NCI-H446 treated with DMSO at 0.1 percent for 48 hours (cell line): ENCODE measurements at places on chromosomes 4 and X.

GRCh38 chrX:107465932-107466620, 16.6 kb downstream of the FRMPD3 start:
- no peak for DNase-seq

GRCh38 chr4:94892051-94892450, 134.3 kb downstream of the BMPR1B start:
- no peak for DNase-seq

DNA sequence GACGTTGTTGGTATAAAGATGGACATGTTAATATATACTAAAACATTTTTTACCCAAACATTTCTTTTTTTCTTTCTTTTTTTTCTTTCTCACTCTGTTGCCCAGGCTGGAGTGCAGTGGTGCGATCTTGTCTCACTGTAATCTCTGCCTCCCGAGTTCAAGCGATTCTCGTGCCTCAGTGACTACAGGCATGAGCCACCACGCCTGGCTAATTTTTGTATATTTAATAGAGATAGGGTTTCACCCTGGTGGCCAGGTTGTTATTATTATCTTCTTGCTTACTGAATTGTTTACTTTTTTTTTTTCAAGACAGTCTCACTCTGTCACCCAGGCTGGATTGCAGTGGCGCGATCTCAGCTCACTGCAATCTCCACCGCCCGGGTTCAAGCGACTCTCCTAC, 68.8 kb downstream of the HOPX start:
- DNase-seq: no peak

DNA sequence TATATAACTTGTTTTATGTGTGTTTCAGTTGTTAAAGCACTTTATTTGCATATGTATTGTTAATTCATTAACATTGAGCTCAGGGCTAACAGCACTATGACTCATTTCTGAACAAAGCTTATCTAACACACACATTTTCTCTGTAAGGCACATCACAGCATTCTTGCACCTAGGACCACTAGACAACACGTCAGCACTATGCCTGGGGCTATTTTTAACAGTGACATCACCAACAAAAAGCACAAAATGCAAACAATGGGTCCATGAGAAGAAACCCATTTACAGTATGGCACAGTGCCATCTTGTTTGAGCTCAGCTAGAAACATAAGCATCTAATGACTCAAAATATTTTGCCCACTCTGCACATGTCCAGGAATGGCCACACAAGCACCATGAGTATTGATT, 124.4 kb downstream of the RELL1 start:
- DNase-seq: no peak

DNA sequence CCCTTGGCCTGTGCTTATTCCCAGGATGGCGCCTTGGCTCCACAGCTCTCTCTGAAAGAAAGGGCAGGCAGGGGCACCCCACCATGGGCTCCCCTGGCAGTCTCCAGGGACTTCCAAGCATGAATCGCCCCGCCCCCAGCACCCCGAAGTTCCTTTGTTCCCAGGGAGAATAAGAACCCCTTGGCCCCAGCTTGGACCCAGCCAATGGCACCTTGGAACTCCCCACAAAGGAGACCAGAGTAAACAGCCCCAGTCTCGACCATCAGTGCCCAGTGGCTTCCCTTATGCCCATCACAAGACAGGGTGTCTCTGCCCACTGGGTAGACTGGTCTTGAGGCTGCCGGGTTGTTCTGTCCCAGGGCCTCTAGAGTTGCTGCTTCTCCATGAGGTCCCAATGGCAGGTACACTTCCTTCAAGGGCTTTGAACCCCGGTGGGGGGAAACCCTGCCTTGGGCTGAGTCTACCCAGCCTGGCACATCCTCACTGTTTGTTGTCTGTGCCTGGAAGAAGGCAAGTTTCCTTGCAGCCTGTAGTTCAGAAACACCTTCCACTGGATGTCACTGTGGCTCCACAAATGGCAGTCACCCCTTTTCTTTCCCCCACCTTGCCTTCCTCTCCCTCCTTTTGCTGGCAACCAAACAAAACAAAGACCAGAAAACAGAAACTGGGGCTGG, 30.8 kb downstream of the NBDY start:
- no peak for DNase-seq

DNA sequence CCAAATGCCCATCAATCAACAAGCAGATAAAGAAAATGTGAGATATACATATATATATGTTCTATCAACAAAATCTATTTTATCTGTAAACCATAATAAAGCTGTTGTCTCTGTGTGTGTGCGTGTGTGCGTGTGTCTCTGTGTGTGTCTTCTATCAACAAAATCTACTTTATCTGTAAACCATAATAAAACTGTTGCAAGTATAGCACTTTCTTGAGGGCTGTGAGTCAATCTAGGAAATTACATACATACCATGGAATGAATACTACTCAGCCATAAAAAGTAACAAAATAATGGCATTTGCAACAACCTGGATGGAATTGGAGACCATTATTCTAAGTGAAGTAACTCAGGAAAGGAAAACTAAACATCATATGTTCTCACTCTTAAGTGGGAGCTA, 12.5 kb upstream of the PLK4 start:
- DNase-seq: no peak

- DNase-seq: no peak
Measured at GRCh38 chr4:145418739-145419138, 62.9 kb upstream of the SMAD1 start.

DNA sequence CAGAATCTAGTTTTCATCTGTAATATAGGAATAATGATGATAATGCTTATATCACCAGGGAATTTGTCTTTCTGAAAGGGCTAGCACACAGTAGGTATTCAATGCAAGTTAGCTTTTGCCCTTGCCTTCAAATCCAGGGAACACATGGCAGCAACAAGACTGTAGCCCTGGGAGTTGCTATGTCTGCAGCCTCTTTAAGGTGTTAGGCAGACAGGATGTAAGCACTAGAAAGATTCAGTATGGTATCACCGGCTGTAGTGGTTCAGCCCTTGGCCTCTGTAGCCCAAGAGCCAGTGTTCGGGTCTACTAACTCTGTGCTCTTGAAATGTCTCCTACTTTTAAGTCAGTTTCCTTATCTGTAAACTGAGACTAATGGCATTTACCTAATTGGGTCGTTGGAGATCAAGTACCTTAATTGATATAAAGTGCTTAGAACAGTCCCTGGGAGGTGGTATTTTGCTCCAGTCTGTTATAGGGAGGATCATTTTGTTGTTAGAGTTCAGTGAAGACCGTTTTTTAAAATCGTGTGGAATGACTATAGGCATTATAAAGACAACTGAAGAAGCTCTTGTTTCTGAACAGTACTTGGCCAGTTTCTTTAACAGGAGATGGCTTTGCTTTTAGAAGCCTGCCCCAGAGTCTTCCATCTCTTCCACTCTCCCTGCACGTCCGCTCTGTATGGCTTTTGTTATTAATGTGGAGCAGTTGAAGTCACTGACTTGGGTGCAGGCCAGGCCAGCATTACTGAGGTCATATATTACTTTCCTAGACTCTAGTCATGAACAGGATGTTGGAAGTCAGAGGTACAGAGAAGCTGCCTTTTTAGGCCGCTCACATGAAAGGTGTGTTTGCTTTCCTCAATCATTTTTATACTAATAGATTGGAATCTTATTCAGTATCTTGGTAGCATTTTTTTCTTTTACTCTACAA, 44.8 kb downstream of the GAB1 start:
- DNase-seq: peak; percentile 65

DNA sequence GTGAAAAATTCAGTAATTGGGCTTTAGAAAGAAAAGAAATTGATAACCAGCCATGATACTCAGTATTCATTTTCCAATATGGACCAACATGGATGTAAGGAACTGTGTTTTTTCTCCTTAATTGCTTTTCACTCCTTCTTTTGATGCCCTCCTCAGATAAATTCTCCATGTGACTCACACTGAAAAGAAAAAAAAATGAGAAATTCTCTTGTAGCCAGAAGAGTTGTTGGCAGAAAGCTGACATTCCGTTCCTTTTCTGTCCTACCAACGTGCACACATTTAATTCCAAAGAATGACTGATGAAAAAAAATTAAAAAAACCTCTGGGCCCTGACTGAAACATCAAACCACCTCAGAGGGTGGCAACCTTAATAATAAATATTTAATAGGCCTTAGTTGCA, 153.1 kb downstream of the AMELX start:
- DNase-seq: no peak

- DNase-seq: no peak
Measured at GRCh38 chr4:187504974-187505797, 490.4 kb upstream of the ZFP42 start.

DNA sequence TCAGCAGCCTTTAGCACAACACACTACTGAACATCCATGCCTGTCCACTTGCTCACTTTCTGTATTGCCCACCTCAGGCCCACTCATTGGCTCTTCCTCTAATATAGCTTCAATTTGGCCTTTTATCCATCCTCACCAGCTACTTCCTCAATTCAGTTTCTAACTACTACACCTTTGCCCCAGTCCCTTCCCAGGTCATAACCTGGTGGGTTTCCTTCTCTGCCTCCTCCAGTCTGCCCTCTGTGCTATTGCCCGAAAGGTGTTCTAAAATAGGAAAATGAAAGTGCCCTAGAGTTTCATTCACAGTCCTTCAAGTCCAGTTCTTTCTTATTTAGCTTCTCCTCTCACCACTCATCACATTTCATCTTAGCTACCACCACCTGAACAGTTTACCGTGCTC, 23.1 kb downstream of the MOSPD2 start:
- no peak for DNase-seq

DNA sequence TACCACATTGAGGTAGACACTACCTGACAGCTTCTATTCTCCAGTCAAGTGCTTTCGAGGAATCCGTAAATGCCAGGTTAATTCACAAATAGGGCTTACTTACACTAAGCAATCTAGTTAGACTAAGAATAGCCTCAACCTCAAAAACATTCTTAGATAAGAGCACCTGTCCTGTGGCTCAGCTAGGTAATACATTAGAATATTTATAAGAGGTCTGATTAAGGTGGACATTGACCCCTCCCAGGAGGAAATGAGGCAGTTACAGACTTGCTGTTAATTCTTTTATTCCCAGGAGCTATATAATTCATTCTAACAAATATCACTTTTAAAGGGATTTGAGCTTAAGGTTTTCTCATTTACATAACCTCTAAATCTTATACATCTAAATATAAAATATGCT, 758.1 kb downstream of the GRID2 start:
- DNase-seq: no peak

GRCh38 chr4:95181243-95181995, 367.4 kb downstream of the UNC5C start:
- DNase-seq: no peak
